NCI-H2107 (cell line): ENCODE measurements at places on chromosomes 16 and 17.
A peak's percentile ranks its signal among the peaks of the same experiment; 100 is the strongest.

- no peak for DNase-seq
These were observed 47.1 kb downstream of the LITAF start for GRCh38 chr16:11539641-11540050.

DNA sequence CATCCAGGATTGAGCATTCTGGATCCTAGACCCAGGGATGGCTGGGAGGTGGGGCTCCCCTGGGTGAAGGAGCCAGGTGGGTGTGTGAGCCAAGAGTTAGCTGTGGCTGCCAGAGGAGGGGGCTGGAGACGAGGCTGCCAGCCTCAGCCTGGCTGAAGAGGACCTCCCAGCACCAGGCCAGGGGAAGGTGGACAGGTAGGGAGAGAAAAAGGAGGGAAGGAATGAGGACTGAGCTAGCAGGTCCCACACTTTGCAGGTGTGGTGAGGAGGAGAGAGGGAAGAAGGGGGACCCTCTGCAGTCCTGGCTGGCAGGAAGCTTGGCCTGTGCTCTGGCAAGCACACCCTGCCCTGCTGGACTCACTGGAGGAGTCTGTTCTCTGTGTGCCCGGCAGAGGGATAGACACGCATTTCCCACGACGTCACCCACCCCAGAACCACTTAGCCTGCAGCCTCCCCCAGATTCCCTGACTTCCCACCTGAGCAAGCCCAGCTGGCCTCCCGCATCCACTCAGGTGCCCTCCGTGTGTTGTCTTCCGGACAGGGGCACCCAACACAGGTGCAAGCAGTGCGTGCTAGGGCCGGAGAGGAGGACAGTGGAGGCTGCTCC is 42.0 kb downstream of the SOCS3 start:
- DNase-seq: no peak

DNA sequence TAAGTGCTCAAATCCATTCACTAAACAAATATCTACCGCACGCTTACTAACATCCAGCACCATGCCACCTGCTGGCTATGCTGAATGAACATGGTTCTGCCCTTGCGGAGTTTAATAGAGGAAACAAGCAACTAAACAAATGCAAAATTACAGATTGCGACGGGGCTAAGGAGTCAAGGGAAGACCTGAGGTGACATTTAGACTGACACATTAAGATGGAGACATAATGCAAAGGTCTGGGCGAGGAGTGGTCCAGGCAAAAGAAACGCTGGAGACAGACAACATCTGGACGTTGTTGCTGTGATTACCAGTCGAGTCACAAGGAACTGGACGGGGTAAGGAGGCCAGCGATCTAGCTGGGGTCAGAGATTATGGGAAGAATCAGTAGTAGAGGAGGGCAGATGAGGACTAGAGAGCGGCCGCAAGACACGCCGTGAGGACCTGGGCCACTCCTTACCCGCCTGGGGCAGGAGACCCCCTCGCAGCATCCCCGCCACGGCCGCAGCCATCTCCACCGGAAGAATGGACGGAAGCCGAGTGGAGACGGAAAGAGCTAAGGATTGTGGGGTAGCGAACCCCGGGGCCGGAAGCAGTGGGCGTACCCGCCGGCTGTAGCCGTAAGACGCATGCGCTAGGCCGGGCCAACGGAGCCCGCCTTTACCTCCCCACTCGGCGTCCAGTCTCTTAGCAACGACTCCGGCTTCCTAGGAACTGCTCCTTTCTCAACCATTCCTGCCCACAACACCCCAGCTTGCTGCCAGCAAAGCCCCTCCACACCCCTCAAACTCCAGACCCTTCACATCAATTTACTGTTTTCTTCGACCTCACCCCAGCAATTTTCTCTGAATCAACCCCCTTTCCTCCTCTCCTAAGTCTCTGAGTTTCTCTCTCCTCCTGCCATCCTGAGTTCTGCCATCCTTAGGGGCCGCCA is at the start of the genes LRRC46 and MRPL10:
TSS of gene LRRC46 (plus strand) at position 668 of the 931 bp plus-strand sequence. CDS start 320 bp downstream, outside the sequence.
TSS of gene MRPL10 (minus strand) at position 539 of the 931 bp plus-strand sequence. CDS start at position 509, 30 bp downstream.
- DNase-seq: peak; percentile 80

DNA sequence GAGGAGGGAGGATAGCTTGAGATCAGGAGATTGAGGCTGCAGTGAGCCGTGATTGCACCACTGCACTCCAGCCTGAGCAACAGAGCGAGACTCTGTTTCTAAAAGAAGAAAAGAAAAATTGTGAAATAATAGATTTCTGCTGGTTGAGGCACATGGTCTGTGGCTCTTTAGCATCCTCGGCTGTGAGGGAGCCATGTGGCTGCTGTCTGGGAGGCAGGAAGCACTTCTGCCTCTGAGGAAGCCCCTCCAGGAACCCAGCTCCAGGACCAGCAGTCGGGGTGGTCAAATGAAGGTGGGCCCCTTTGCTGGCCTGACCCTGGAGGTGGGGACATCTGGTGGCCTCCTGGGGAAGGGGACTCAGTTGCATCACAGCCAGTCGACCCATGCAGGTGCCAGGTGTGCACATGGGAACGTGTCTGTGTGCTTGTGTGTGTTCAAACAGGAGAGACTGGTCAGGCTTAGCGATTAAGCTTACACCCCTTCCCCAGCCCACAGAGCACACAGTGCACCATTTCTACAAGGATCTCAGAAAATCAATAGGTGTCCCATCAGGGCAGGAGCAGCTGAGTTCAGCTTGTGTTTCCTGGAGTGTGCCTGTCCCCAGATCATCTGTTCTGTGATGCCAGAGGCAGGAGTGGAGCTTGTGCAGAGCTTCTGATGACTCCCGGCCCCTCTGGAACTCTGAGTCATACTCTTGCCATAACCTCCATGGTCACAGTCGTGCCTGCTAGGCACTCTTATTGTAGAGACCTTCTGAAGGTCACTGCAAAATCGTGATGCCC is 24.3 kb upstream of the MGAT5B start:
- DNase-seq: no peak

GRCh38 chr17:42527932-42528331 is 8.1 kb upstream of the NAGLU start:
- no peak for DNase-seq

- no peak for DNase-seq
These were observed 32.2 kb downstream of the HS3ST3A1 start for GRCh38 chr17:13569398-13570123.

DNA sequence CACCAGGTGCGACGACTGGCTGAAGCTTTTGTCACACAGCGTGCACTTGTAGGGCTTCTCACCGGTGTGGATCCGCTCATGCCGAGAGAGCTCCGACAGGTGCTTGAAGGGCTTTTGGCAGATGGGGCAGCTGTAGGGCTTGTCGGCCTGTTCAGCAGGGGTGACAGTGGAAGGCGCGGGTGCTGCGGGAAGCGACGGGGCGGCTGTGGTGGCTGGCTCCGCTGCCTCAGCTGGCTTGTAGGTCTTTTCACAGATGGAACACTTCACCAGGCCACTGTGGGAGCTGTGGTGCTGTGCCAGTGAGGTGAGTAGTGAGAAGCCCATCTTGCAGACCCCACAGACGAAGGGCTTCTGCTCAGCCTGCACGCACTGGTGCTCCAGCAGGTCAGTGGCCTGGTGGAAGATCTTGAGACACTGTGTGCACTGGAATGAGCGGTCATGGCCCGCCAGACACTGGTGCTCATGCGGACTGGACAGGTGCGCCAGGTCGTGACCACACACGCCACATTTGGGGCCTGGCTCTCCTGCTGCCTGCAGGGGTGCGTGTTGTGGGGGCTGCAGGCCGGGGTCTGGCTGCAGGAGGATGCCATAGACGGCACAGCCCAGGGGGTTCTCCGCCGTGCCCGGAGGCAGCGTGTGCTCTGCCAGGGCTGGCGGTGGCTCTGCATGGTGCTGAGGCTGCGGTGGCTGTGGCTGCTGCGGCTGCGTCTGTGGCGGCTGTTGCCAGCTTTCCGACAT is 2.8 kb downstream of the ZNF319 start:
- no peak for DNase-seq

DNA sequence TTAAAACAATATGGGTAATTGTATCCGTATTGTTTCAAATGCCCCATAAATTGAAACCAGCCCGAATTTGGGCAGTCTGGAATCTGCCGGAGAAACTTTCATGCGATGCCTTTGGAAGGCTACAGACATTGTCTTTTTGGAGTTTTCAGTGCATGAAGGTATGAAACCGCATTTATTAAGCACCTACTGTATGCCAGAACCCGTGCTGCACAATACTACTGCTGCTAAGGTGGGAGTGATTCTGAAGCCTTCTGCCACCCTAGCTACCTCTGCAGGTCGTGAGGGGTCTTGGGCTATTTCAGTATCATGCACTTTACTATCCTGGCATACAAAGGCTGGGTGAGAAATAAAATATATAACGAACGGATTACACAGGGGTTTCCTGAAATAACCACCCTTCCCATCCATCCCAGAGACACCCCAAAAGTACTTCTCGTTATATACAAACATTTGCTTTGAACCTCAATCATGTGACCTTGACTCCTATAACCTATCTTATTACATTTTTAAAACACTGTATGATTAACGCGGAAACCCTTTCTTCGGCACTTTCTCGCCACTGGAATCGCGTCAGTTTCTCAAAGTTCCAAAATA is 1.0 kb upstream of the MSI2 start:
- no peak for DNase-seq

DNA sequence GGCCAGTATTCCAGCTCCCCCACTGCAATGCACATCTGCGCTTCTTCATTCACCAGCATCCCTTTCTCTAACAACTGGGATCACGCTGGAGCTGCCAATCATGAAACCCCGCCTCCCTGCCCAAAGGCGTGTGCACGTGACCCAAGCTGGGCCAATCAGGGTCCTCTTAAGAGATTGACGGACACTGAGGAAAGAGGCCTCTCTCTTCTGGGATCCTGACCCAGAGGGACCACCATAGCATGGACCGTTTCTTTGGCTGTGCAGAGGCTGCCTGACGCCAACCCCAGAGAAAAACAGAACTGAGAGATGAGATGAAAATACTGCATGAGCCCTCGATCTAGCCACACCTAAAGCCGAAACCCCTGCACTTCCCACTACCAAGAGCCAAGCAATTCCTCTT is 32.0 kb downstream of the COTL1 start:
- no peak for DNase-seq

DNA sequence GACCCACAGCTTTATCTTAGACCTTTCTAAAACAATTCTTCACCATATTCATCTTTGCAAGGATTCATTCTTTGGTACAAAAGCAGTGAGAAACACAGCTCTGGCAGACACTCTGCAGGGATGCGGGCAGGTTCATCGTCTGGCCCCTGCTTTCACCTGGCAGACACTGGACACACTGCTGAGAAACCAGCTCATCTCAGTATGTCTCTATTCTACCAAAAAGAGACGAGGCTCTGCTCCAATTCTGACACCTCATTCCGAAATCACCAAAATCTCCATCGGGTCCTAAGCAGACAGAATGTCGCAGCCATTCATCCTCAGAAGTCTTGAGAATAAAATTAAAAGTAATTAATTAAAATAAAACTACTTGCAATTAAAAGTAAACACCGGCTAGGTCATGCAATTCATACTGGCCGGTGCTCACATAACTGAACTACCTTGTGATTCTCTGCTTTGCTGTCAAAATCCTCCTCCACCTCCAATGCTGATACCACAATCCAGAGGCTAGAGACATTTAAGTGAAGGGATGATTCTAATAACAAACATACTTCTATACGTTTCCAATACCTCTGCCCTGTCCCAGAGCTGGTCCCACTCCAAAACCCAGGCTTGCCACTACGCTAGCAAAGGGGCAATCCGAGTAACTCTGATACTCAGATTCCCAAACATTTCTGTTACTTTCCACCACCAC is 1.3 kb downstream of the RNF157 start:
- DNase-seq: no peak

- DNase-seq: no peak
These were observed 64.0 kb downstream of the TBC1D16 start for GRCh38 chr17:79971651-79972050.

GRCh38 chr17:4446326-4447071 is 12.8 kb downstream of the SPNS3 start:
- DNase-seq: no peak

GRCh38 chr17:67993153-67993997 is 2.9 kb downstream of the C17orf58 start:
- peak; percentile 70 for DNase-seq

GRCh38 chr16:1708768-1709180 is 2.8 kb downstream of the MAPK8IP3 start:
- peak; percentile 71 for DNase-seq

- DNase-seq: no peak
These were observed 106.2 kb downstream of the CDK5R1 start for GRCh38 chr17:32593003-32593402.

DNA sequence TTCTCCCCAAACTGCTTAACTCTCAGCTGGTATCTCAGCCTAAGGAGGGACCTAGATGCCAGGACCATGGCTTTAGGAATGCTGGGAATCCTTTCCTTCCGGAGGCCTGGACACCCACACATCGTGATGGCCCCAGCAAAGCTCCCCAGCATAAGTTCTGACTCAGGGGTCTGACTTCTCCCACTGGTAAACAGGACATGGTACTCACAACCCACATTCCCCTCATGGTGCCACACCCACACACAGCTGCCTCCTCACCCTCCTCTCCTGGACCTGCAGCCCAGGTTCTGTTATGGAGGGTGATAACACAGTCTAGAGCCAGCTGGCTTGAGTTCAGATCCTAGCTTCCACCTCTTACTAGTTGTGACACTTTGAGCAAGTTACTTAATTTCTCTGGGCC is 719 bp upstream of the RNF227 start:
- no peak for DNase-seq

DNA sequence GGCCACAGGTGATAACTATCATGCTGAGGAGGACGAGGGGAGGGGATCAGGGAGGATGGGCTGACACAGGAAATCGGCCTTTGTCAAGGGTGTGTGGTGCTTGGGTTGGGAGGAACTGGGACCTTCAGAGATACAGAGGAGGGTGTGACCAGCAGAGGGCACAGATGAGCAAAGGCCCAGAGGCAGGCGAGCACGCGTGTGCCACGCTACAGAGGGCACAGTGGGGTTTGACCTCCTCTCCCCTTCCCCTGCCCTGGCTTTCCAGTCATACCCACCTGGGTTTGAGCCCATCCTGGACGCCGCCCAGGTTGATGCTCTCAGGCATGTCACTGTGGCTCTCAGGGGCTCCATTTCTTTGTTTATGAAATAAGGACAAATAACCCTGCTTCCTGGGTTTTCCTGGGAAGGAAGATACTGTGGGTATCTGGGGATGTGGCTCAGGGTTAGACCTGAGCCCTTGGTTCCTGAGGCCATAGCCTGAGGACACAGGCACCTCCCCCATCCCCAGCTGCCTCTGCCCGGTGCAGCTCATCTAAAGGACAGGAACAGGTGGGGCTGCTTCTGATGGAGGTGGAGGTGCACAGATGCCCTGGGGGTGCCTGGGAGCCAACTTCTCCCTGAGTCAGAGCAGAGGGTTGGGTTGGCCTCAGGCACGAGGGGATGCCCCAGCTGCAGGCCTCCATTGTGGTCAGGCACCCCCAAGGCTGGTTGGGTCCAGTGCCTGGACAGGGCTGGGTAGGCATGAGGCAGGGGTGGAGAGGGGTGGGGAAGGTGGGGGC is 51.8 kb downstream of the BEAN1 start:
- no peak for DNase-seq

- no peak for DNase-seq
These were observed 3.3 kb upstream of the NACA2 start for GRCh38 chr17:61594294-61594825.

- no peak for DNase-seq
These were observed 8.8 kb downstream of the FAM171A2 start for GRCh38 chr17:44354582-44355561.
